Esophagus squamous epithelium (tissue), 5 donors: ENCODE measurements at places on chromosomes 1 and 21.

DNA sequence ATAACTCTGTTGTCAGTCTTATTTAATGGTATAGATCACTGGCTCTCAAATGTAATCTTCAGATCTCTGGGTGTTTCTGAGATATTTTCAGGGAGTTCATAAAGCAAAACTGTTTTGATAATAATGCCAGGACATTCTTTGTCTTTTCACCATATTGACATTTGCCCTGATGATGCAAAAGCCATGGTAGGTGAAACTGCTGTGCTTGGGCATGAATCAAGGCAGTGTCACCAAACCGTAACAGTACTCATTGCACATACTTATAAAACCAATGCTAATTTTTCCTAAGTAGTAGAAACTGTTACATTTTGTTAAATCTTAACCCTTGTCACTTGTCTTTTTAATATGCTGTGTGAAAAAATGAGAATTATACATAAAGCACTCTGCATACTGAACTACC lies 76.0 kb downstream of the RPS6KC1 start:
- no peak for DNase-seq

GRCh38 chr1:200838676-200839445 lies 33.9 kb upstream of the GPR25 start:
- DNase-seq: no peak

- DNase-seq: no peak
Measured at GRCh38 chr1:208164609-208165008, 79.6 kb downstream of the PLXNA2 start.

- DNase-seq: no peak
Measured at GRCh38 chr1:27559466-27560030, 44.4 kb downstream of the AHDC1 start.

DNA sequence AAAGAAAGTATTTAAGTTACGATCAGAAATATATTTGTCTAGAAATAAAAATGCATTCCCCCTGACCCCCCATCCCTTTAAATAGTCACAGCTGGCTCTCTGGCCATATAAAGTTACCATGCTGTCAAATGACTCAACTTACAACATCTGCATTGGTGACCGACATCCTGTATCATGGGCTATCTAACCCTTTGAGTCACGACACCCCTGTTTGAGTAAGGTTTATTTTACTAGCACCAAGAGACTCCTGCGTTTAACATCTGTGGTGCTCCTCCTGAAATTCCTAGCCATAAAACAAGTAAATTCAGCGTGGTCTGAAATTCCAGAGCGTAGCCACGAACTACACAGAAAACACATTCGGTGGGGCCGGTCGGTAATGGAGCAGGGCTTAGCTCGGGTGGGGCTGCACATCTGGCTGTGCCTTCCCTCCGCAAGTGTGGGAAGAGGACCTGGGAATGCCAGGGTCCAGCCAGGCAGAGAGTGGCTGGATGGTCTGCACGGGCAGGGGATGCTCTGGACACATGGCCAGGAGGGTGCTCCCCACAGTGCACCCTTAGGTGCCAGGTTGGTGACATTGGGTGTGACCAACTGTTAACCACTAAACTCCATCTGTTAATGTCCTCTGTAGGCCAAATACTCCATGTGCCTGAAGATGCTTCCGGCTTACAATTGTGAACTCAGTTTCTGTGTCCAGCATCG lies 53.0 kb upstream of the CLDN14 start:
- no peak for DNase-seq

DNA sequence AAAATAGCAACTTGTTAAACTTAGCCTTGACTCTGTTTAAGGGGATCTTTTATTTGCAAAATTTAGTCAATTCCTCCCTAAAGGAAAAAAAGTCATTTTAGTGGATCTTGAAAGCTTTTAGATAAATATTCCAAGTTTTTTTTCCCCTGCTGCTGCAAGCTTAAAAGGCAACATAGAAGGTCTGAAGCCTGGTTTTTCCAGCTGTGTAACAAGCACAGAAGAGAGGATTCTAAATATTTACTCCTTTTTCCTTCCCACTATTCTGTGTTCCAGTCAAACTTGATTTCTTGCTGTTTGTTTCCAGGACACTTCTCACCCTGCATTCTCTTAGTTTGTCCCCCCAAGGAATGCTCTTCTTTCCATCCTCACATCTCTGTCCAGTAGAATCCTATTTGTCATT lies 86.7 kb downstream of the NFIA start:
- DNase-seq: no peak

- DNase-seq: no peak
Measured at GRCh38 chr1:156386949-156387869, 18.2 kb downstream of the RHBG start.

- DNase-seq: no peak
Measured at GRCh38 chr1:194024659-194025058, 838.2 kb upstream of the B3GALT2 start.

- no peak for DNase-seq
Measured at GRCh38 chr1:228122921-228123441, 13.9 kb upstream of the MRPL55 start.

GRCh38 chr1:203177470-203178039 lies 1.9 kb upstream of the MYBPH start:
- no peak for DNase-seq

DNA sequence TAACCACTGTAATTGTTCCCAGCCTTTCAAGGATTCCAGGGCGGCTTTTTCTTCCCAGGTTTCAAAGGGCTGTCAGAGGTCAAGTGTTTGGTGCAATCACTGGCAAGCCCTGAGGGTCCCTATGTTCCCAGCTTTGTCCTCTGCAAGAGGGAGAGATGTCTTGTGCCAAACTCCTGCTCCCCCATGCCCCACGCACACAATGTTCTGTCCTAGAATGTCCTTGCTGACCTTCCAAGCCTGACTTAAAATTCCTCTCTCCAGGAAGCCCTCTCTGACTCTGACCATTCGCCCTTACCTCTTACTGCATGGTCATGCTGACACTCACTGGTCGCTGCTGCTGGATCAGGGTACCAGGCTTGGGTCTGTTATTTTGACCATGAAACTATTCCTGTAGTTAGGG lies 152.5 kb upstream of the KCND3 start:
- DNase-seq: no peak

GRCh38 chr1:175463853-175464252 lies 271.3 kb upstream of the KIAA0040 start:
- no peak for DNase-seq

GRCh38 chr1:13965770-13966398 lies 265.9 kb downstream of the PRDM2 start:
- no peak for DNase-seq

GRCh38 chr1:185396126-185396525 lies 79.1 kb upstream of the IVNS1ABP start:
- DNase-seq: no peak

DNA sequence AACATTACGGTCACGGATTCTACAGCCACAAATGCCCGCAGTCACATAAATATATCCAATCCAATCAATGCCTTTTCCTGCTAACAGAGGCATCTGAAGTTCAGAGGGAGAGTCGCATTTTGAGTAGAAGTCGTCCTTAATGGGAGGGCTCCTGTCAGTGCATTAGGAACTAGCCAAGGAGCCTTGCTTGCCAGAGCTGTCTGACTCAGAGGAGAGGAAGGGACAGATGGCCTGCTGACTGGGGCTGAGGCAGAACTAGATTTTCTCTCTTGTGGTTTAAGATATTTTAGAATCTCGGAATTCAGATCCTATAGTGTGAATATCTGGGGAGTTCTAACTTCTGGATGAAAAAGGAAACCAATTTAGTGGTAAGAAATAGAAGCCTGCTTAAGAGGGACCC lies 10.6 kb downstream of the XKR8 start:
- DNase-seq: no peak

DNA sequence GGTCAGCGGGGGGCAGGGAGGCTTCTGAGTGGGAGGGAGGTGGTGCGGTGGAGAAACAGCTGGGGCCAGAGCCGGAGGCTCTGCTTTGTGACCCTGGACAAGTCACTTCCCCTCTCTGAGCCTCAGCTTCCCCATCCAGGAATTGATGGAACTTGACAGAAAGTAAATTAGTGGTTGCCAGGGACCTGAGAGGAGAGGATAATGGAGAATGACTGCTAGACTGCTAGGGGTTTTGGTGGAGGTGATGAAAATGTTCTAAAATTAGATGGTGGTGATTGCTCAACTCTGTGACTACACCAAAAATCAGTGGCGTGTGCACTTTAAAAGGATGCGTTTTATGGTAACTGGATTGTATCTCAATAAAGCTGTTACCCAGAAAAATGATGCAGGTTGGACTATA lies 100.9 kb downstream of the ARHGEF10L start:
- DNase-seq: no peak

GRCh38 chr1:207882692-207883091 lies 28.2 kb downstream of the CD34 start:
- DNase-seq: no peak
